Left ventricle myocardium inferior (tissue), 1 donor: ENCODE measurements at places on chromosomes 13 and 19.

- no peaks in the 10 kb centered on the region for H3K36me3 ChIP-seq
- no peak for DNase-seq
- H3K27me3 ChIP-seq: no peaks in the 10 kb centered on the region
Measured at GRCh38 chr13:25214491-25215252, 42.6 kb upstream of the AMER2 start.

- peak overlapping the region; percentile 24 for H3K27ac ChIP-seq
- H3K4me3 ChIP-seq: no peak overlapping the region
- peaks cover 60% of the 10 kb centered on the region for H3K4me1 ChIP-seq
- DNase-seq: no peak
Measured at GRCh38 chr13:23509781-23510543, 60.2 kb upstream of the TNFRSF19 start.

DNA sequence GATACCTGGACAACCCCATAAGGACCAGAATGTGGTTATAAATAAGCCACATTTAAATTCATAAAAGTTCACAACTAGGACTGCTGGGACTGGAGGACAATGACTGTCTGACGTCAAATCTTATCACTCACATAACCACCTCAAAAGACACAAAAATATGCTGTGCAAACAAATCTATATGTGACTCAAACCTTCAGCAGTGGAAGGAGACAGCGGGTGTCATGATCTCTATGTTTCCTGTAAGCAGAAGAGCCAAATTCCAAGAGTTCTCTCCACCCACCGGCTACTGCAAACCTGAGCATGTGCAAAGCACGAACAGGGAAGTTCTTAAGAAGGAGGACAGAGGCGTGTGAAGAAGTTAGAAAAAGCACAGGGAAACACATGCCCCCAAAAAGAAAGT, 113.2 kb downstream of the MYCBP2 start:
- H3K4me3 ChIP-seq: no peak overlapping the region
- H3K27me3 ChIP-seq: no peaks in the 10 kb centered on the region
- no peak overlapping the region for H3K27ac ChIP-seq

DNA sequence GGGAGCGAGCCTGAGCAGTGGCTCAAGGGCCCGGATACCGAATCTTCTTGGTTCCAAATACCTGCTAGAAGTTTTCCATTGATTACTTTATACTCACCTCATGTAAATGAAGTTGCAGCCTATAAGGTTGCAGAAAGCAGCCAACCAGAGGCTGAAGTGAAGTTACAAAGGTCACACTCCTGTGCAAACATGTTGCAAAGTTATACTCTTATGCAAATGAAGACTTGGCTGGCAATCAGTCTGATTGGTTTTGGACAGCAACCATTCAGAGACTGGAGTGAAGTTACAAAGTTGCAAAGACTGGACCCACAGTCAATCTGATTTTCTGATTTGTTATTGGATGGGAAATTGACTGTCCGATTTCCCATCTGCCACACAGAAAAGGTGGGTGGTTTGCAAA, 152.5 kb downstream of the GGACT start:
- H3K27ac ChIP-seq: no peak overlapping the region
- H3K27me3 ChIP-seq: no peaks in the 10 kb centered on the region
- H3K4me3 ChIP-seq: no peak overlapping the region
- DNase-seq: no peak
- H3K36me3 ChIP-seq: no peaks in the 10 kb centered on the region
- H3K4me1 ChIP-seq: peaks cover 9% of the 10 kb centered on the region

DNA sequence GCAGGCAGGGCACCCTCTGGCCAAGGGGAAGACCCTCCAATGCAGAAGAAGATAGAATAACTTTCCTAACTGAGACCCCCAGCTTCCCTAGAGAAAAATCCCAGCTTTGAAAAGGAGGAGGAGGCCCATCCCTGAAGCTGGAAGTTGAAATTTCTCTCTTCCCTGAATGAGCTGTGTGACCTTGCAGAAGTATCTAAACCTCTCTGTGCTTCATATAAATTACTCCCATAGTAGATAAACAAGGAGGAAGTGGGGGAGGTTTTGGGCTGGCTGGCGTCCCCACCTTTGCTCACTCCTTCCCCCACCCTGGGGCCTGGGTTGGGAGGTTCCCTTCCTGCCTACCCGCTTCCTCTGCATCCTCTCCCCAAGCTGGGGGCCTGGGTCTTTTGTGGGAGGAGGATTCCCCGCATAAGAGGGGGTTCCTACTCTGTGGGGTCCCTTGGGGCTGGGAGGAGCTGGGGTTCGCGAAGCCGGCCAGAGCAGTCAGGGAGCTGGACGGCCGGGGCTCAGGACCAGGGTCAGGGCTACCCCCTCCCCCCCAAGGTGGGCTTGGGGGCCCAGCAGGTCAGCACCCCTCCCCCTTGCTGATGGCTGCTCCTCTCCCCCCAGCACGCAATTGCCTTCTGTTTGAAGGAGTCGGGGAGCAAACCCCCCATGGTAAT, 11.7 kb downstream of the CAMSAP3 start:
- no peaks in the 10 kb centered on the region for H3K4me1 ChIP-seq
- H3K27me3 ChIP-seq: peaks cover 45% of the 10 kb centered on the region
- H3K27ac ChIP-seq: no peak overlapping the region

DNA sequence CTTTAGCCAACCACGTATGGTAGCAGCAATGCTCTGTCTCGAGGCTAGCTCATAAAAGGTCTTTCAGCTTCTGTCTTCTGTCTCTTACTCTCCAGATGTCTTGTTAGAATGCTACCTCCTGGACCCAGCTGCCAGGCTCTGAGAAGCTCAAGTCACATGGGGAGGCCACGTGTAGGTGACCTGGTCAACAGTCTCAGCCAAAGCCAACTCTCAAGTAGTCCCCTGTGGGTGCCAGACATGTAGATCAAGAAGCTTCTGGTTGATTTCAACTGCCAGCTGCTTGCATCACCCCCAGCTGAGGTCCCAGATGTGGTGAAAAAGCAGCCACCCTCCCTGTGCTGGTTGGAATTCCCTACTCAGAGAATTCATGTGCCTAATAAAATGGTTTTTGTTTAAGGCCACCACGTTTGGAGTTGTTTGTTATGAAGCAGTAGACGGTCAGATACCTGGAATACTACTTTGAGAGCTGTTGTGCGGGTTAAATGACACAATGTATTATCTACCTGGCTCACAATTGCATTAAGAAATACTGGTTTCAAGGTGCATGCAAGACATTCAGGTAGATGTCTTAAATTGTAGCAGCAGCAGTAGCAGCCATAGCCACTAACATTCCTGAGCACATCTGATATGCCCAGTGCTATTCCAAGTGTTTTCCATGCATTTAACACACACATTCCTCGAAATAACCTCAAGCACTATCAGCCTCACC, 131.0 kb upstream of the RFC3 start:
- H3K27me3 ChIP-seq: no peaks in the 10 kb centered on the region
- H3K36me3 ChIP-seq: no peaks in the 10 kb centered on the region
- no peak for DNase-seq
- no peak overlapping the region for H3K27ac ChIP-seq
- no peak overlapping the region for H3K4me3 ChIP-seq

DNA sequence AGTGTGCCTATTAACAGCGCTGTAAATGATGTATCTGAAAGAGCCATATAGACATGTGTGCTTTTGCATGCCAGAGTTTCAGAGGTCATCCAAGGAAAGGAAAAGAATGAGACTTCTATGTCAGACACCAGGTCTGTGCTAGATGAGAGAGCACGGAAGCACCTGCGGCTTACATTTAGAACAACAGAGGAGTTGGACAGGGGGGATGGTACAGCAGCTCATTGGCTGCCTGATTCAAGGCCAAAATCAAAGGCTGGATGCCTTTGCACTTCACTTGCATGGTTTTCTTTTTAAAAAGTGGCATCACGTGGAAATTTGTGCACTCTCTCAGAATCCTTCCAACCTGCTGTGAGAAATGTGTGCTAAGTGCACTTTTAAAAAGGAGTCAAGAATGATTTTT, 32.8 kb upstream of the AMER2 start:
- H3K27ac ChIP-seq: no peak overlapping the region
- no peak overlapping the region for H3K4me3 ChIP-seq
- peaks cover 56% of the 10 kb centered on the region for H3K27me3 ChIP-seq
- DNase-seq: no peak

- H3K27me3 ChIP-seq: peaks cover 7% of the 10 kb centered on the region
- no peaks in the 10 kb centered on the region for H3K36me3 ChIP-seq
- no peak overlapping the region for H3K27ac ChIP-seq
Measured at GRCh38 chr19:23420824-23421223, 25.6 kb upstream of the ZNF91 start.

- H3K4me3 ChIP-seq: no peak overlapping the region
- H3K27me3 ChIP-seq: peaks cover 55% of the 10 kb centered on the region
- no peaks in the 10 kb centered on the region for H3K36me3 ChIP-seq
- H3K27ac ChIP-seq: no peak overlapping the region
- no peak for DNase-seq
Measured at GRCh38 chr19:7718668-7719067, 13.2 kb downstream of the CLEC4G start.
